Activated T-helper 1 cell treated with Interleukin-2 at 50 U/mL for 16 hours (primary cell): ENCODE measurements at places on chromosomes 7 and 10.

DNA sequence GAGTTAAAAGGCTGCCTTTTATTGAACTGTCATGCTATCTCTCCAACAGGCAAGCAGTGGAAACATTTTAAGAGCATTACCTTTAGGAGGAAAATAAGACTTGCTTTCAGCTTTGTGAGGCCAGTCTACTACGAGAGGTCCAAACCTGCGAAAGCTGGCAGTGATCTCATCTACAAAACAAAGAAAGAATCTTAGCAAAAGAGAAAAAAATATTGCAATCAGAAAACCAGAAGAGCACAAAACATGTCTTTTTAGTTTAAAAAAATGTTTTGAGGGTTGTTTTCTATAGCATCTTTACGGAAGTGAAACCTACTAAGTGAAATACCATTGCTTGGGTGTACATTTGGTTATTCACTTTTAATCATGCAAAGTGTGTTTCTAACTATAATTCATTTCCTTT, 147.9 kb downstream of the CPEB3 start:
- no peak for DNase-seq

- DNase-seq, result no peak
Measured at GRCh38 chr10:23344241-23344841, at the start of gene C10orf67. C10orf67 (minus strand) TSS chr10:23344797; CDS start chr10:23344774, 23 bp downstream.

DNA sequence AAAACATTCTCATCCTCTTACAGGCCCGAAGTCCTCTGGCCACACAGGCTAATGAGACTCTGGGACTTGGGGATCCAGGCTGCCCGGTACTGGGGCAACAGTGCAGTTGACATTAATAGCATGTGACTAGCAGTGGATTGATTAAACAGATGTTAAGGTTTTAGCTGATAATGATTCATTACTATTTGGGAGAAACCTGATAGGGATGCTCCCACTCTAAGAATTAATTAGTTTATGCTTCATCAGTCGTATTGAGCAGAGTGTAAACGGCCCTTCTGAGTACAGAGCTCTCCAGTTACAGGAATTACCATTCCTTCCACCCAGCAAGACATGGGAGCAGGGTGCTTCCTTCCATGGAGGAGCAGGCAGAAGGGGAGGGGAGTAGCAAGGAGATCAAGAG, 82.7 kb downstream of the RPS24 start:
- DNase-seq, result no peak

- no peak for DNase-seq
Measured at GRCh38 chr10:129131457-129132132, 335.4 kb upstream of the MGMT start.

GRCh38 chr7:106895246-106895864, 30.3 kb downstream of the PIK3CG start:
- no peak for DNase-seq

GRCh38 chr7:33952824-33953223, 47.5 kb downstream of the BMPER start:
- DNase-seq, result no peak

DNA sequence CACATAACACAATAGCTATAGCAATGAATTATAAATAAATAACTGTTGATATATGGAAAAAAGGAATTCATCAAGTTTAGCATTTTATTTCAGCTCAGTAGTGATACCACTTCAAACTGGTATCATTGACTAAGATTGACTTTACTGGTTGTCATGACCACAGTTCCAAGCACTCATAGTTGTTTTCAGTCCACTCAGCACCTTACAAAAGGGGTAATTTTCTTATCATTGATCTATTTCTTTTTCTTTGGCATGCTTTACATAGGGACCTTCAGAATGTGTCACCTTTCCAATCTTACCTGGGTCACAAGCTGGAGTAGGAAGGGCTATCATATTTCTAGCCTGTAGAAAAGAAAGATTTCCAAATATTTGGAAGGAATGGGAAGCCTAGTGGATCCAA, 275.5 kb upstream of the TMEM229A start:
- DNase-seq, result no peak

DNA sequence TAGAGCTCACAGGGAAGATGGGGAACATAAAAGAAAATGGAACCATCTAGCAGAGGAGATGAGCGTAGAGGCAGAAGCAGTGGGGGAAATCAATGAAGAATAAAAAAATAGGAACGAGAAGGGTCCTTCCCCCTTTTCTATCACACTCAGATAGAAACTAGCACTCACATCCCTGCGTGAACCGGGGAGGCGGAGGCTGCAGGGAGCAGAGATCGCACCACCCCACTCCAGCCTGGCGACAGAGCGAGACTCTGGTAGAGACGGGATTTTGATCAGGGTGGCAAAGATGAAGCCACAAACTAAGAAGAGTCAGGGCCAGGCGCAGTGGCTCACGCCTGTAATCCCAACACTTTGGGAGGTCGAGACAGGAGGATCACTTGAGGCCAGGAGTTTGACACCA, 64.7 kb upstream of the ECHDC3 start:
- DNase-seq, result no peak

GRCh38 chr7:88350118-88350517, 43.4 kb upstream of the STEAP4 start:
- no peak for DNase-seq

- DNase-seq, result no peak
Measured at GRCh38 chr10:42578019-42578418, 60.4 kb downstream of the ZNF33B start.

GRCh38 chr7:24879291-24879690, 100.7 kb downstream of the OSBPL3 start:
- DNase-seq, result no peak

GRCh38 chr10:77888356-77888703, 38.2 kb downstream of the DLG5 start:
- no peak for DNase-seq

DNA sequence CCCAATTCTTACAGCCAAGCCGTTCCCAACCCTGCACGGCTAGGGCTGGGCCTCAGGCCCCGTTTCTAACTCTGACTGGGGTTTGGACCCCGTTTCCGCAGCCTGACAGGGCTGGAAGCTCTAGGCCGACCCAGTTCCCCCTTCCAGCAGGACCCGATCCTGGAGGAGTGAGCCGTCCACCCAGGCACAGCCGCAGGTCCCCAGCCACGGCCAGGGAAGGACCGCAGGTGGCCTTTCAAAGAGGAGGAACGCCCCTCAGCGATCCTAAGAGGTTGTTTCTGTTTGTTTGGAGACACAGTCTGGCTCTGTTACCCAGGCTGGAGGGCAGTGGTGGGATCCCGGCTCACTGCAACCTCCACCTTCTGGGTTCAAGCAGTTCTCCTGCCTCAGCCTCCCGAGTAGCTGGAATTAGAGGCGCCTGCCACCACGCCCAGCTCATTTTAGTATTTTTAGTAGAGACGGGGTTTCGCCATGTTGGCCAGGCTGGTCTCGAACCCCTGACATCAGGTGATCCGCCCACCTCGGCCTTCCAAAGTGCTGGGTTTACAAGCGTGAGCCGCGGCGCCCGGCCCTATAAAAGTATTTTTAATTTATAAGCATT, 778 bp upstream of the GET4 start:
- DNase-seq, result no peak

- DNase-seq, result peak; percentile 95
Measured at GRCh38 chr7:44986218-44987053, 7.6 kb upstream of the MYO1G start.

GRCh38 chr10:73819513-73820093, 8.2 kb upstream of the NDST2 start:
- DNase-seq, result no peak

DNA sequence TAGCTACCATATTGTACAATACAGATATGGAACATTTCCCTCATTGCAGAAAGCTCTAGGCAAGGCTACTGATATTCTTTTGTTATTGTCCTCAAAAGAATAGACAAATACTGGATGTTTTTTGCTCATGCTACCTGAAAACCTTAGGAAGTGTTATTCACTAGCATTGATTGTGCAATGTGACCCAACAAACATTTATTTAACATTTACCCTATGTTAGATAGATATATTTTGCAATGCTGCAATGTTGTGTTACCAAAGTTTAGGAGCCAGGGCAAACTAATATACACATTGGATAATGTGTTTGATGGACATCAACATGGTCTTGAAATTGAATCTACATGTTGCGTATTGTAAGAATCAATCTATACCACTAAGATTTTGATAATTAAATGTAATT, 112.8 kb upstream of the CREB5 start:
- no peak for DNase-seq

- DNase-seq, result no peak
Measured at GRCh38 chr7:65251851-65252620, 121.6 kb upstream of the ZNF92 start.

- DNase-seq, result no peak
Measured at GRCh38 chr7:54116956-54117355, 425.2 kb upstream of the VSTM2A start.

GRCh38 chr7:108722561-108722960, 152.9 kb downstream of the DNAJB9 start:
- DNase-seq, result no peak

DNA sequence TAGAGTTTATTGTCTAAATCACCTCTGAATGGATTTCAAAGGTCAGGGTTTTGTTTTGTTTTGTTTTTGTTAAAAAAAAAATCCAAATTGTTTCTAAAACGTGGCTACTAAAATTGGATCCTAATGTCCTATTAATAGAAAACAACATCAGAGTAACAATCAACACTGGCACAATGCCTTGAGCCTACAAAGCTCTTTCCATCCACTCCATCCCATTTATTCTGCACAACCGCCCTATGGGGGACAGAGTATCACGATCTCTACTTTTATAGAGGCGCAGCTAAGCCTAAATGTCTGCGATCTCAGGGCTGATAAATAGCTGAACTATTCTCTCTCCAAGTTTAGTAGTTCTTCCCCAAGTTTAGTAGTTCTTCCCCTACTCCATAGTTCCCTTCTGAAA, 78.8 kb downstream of the FGFR2 start:
- no peak for DNase-seq

- DNase-seq, result no peak
Measured at GRCh38 chr7:157425137-157425731, 88.4 kb downstream of the DNAJB6 start.

DNA sequence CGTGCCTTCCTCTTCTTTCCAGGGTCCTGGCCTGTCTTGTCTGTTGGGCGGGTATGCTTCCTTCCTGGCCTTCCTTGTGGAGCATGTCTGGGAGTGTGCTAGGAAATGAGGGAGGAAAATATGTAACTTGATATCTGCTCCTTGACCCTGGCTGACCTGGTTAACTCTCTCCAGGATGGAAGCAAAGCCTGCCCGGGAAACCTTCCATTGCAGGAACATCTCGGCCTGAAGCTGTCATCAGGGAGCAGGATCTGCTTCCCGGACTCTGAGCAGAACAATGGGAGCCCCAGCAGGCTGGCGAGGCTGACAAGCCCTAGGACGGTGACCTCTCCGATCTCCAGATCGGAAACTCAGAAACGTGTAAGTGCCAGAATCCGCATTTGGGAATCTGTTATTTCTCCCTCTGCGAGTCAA, 340.3 kb downstream of the FRMD4A start:
- no peak for DNase-seq

GRCh38 chr10:112811741-112812551, 138.1 kb upstream of the TCF7L2 start:
- no peak for DNase-seq

DNA sequence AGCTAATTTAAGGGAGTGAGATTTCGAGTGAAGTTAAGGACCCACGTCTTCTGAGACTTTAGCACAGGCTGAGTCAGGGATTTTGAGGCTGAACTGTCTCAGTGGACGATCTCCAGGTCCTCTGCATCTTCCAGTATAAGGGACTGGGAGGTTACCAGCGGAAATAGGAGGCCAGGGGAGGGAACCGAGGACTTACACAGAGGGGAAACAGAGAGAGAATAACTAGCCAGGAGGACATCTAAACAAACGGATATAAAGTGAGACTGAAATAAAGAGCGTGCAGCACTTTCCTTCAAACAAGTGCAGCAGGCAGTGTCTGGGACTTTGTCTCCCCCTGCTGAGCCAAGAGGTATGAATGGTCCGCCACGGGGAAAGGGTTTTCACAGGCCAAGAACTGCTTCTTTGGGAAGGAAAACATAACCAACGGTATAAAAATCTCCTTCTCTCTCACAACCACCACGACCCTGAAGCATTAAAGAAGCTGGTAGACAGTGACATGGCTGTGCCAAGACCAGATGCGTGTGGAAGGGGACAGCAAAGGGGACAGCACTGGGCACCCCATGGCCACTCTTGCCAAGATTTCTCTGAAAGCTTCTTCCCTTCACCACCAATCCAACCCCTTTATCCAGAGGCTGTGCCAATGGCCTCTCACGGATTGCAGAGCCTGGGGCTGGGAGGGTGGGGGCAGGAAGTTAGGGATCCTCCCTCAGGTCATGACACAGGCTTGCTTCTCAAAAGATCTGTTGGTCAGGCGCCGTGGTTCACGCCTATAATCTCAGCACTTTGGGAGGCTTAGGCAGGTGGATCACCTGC, 72.0 kb downstream of the SLC37A3 start:
- peak; percentile 18 for DNase-seq

GRCh38 chr7:92753614-92754013, 82.8 kb downstream of the CDK6 start:
- DNase-seq, result no peak

DNA sequence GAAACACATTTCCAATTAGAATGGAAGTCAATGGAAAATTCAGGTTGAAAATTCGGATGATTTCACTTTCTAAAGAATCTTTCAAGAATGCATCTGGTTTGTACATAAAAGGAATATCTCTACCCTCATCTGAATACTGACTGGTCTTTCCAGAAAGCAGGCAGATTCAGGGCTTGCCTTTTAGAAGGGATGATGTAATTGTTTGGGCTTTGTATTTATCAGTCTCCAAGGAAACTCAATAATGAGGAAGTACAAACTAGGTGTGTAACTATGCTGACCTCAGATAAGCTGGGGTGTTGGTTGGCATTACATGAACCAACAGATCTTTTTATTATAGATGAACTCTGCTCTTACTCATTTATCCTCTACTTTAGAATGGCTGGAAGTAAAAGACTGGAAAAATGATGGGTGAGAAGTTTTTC, 24.1 kb downstream of the PDLIM1 start:
- no peak for DNase-seq

DNA sequence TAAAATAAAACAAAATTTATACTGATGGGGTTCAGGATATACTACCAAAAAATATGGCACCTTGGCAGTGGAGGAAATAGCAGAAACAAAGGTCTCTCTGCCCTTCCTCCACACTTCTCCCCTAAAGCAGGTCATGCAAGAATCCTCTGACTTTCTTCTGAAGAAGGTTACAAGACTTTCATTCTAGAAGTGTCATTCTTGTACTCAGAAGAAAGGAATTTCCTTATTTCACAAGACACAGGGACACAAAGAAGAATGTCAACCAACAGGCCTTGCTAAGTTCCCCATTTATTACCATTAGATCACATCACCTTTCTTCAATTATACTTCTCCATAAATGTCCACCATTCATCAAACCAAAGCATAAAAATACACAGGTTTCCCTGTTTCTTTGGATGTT, 470.2 kb downstream of the PAXIP1 start:
- DNase-seq, result no peak

DNA sequence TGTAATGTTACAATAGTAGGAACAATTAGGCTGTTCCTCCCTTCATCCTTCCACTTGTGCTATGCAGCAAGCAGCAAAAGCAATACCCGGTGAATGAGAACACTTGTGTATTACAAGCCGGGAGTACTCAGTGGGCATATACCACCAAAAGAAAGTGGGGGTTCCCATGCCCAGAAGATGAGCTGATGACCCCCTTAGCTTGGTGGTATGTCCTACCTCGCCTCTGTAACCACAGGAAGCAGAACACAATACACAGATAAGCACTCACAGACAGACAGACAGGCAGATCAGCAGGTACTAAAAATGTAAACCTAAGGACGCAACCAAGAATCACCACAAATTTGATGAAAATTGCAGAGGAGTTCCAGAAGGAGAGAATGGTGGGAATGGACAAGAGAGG, 15.5 kb upstream of the KIF20B start:
- DNase-seq, result no peak

GRCh38 chr10:60549686-60550085, 160.0 kb upstream of the ANK3 start:
- DNase-seq, result no peak

- no peak for DNase-seq
Measured at GRCh38 chr10:49526619-49527018, 12.3 kb downstream of the ERCC6 start.
